ENCODE measurements at places on chromosomes 4 and X. TPM values are rescaled to one million over a fixed set of nuclear protein-coding genes. Genes with fewer than 3 reads are reported as not detected.

The CT47A7 gene
- not detected for total RNA-seq

The LGI2 gene
- not detected for total RNA-seq

- peak; percentile 73 for DNase-seq
Measured at GRCh38 chr4:173169428-173170181, 994 bp downstream of the GALNT7 start.

- DNase-seq, result no peak
Measured at GRCh38 chr4:15894921-15895916, 43.3 kb downstream of the FGFBP1 start.

The USP51 gene
- total RNA-seq, result 0.14 TPM

The ARAP2 gene
- total RNA-seq, result 2.1 TPM

- no peak for DNase-seq
Measured at GRCh38 chrX:132407691-132408090, 81.1 kb downstream of the MBNL3 start.

GRCh38 chr4:143127621-143128020 is 57.1 kb upstream of the USP38 start:
- no peak for DNase-seq

The XK gene
- total RNA-seq, result 0.26 TPM

DNA sequence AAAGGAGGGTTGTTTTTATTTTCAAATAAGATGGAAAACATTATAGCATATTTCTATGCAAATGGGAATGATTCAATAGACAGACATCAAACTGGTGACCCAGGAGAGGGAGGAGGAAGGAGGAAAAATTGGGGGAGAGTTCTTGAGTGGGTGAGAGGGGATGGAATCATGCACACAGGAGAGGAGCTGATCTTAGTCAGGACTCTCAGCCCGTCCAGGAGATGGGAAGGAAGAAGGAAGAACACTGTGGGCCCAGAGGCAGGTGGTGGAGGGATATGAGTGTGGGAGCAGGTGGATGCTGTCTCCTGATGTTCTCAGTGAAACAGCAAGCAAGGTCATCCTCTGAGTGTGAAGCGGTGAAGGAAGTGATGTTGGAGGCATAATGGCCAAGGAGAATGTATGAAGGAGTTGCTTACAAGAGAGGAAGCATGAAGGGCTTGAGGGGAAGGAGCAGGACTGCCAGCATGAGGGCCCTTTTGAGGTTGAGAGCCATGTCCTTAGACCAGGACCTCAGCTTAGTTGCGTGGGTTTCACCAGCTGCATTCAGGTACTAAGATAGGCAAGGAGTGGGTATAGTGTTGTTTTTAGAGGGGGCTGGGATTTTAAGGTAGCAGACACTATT is 161.7 kb upstream of the NAP1L5 start:
- DNase-seq, result no peak

- DNase-seq, result no peak
Measured at GRCh38 chr4:75892508-75892907, 9.7 kb downstream of the PPEF2 start.

The OTC gene
- total RNA-seq, result not detected

DNA sequence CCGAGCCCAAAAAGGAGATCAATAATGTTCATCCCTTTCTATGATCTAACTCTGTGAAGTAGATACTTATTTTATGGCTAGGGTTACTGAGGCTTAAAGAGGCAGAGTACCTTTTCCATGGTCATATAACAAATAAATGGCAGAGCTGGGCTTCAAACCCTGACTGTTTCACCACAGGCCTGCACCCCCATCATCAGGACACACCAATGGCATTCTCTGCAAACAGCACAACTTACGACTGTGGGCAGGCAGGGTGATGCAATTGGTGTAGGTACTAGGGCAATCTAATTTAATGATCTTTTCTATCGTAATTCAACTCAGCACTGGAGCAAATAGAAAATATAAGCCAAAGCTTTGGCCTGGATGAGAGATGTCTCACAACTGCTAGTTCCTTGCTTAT is 118.8 kb upstream of the CBR4 start:
- no peak for DNase-seq

The SPATA4 gene
- not detected for total RNA-seq

The CTBP1 gene
- total RNA-seq, result 190 TPM

DNA sequence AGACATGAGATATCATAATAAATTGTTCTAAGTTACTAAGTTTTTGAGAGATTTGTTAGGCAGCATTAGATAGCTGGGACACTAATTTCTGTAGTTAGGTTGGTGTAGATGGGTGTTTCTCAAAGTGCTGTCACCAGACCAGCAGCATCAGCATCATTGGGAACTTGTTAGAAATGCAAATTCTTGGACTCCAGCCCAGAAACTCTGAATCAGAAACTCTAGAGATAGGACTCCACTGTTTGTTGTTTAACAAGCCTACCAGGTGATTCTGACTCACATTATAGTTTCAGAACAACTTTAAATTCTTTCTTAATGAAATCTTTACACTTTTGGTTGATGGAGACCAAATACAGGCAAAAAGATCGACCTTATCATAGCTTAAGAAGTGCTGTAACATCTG is 173.7 kb downstream of the PABPC4L start:
- DNase-seq, result peak; percentile 82

DNA sequence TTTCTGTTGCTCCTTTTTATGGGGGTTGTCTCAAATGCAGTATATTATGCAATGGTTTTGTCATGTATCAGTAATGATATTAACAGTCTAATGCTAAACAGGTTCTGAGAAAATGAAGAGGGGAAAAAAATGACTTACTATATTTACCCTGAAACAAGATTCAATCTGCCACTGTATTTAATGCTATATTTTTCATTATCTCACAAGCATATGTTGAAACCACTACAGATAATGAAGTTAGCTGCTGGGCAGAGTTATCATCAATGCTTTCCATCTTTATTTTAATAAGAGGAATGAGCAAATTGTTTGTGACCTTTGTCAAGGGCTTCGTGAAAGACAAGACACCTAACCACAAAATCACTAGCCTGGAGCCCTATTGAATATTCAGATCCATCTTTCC is 32.6 kb upstream of the NAA11 start:
- no peak for DNase-seq

The CORIN gene
- not detected for total RNA-seq

The PHEX gene
- 0.30 TPM for total RNA-seq

DNA sequence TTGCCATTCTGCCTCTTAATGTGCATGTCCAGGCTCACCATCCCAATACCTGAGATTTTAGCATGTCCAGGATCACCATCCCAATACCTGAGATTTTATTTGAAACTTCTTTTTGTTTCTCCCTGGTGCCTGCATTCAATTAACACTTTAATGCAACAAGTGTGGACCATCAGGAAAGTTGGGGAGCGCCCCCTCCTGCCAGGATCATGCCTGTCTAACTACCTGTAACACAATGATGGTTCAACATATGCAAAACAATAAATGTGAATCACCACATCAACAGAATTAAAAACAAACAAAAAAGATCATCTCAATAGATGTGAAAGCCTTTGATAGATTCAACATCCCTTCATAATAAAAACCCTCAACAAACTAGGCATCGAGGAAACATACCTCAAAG is 1359.5 kb upstream of the DIAPH2 start:
- DNase-seq, result no peak

- DNase-seq, result no peak
Measured at GRCh38 chr4:76377911-76378310, 43.0 kb downstream of the CCDC158 start.

DNA sequence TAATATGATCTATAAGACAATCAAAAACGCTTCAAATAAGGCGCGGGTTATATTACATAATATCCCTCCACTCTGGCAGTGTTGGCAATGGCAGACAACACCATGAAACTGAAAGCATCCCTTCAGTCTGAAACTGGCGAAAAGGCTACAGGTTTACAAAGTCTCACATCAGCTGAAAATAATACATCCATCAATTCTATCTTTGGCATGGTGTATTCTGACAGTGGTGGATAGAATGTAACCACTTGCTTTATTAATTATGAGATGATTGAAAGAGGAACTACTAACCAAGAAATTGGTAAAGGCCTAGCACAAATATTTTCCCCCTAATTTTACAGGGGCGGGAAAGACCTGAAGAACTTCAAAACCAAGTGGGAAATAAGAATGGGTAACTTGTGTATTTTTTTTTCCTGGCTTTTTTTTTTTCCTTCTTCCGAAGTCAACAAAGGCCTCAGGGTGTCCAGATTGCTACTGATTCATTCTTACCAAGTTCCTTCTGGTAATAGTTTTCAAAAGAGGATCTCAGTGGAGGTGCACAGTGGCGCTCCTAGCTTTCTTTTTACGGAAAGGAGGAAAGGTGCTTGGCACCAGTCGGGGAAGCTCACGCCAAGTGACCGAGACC is 728 bp downstream of the UBA6 start:
- DNase-seq, result no peak

DNA sequence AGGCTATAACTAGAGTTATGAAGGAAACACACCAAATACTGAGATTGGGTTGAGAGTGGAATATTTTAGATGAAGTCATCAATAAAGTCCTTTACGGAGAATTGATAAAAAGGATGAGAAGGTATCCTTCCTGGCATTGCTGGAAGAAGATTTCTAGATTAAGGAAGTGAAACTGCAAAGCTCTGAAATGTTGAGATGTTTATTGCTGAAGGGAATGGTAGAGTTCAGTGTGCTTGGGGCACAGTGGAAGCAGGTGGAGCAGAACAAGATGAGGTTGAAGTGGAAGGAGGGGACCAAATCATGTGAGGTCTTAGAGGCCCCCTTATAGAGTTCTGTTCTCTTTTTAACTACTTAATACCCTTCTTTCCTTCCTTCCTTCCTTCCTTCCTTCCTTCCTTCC is 848.5 kb downstream of the RAB28 start:
- DNase-seq, result no peak

DNA sequence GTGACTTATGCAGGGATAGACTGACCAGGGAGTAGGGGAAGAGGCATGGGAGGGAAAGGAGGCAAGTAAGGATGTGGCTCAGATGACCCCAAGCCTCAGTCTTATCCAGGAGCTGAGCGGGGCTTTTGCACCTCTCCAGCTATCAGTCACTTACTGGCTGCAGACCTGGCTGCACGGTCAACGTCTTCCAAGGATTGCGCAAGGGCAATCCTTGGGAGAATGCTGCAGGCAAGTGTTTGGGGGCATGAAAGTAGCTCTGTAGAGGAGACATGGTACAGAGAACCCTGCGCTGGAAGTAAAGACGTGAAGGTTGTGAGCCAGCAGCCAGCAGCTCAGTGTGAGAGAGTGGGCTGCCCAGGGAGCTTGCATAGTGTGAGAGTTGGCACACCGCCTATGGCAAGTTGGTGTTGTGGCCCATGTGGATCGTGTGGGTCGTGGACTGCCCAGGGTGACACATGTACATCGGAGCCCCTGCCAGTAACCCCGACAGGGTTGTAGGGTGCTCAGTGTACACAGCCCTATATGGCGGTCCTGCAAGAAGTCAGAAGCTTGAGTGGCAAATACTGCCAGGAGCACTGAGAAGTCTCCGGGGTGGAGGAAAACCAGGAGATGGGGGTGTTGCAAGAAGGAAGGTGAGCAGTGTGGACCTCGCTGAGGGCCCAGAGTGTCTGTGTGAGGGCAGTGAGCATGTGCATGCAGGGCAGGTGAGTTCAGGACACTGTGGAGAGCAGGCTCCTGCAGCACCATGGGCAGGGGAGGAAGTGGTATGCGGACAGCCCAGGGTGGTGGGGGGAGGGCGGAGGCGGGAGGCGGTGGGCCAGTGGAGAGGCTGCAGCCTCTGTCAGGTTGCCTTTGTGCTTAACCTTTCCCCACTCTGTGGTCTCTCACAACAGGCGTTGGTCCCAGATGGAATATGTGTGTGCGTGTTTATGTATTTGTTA is 50.9 kb downstream of the KIT start:
- DNase-seq, result no peak

DNA sequence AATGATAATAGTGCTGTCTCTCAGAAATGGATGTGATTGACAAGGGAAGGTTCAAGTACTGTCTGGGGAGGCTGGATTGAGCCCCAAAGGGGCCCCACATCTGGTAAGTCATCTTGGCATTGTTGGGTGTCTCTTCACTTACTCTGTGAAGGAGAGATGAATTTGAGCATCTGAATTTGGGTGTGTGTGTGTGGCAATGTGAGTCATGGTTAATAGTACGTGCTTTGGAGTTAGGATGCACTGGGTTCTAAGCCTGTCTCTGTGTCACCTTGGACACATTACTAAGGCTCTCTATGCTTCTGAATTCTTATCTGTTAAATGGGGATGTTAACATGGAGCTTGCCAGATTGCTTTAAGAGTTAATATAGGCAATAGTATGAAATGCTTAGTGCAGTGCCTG is 80.4 kb downstream of the FRAS1 start:
- no peak for DNase-seq

DNA sequence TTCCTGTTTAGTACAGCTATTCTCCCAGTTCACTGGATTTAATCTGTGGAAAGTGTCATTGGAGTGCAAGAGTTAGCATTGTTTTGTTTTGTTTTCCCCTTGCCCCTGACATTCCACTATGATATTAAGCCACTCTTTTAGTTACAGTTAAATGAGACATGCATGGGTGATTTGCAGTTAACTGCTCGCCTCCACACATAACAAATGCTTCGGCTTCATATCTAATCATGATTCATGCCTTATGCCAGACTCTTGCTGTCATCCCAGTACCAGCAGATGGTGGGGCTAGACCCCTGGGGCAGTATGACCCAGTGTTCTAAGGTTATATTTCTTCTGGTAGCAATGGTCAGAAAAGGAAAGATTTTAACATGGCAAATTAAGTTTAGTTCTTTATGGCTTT is 80.1 kb downstream of the RAP1GDS1 start:
- DNase-seq, result peak; percentile 61

- DNase-seq, result no peak
Measured at GRCh38 chr4:118154649-118155048, 120.4 kb downstream of the NDST3 start.

- no peak for DNase-seq
Measured at GRCh38 chr4:53050361-53050774, 188.3 kb downstream of the RASL11B start.

DNA sequence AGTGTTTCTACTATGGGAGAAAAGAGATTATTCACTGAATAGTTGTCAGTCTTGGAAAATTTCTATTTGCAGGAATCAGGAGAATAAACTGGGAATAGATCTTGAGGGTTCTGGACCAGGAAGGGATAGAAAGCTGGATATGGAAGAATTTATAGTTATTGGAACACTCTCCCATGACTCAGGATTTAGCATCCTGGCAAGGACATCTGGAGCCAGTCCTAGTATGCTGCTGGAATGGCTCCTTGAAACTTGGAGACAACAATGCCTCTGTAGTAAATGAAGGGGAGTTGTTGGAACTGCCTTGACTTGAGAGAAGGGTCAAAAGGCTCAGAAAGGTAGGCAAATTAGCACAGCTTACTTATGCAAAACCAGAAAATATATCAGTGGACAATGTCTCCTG is 23.5 kb upstream of the THOC2 start:
- DNase-seq, result no peak

GRCh38 chrX:23822397-23822796 is 39.4 kb downstream of the SAT1 start:
- DNase-seq, result no peak

The NUDT6 gene
- total RNA-seq, result 37.7 TPM

- DNase-seq, result no peak
Measured at GRCh38 chr4:175281894-175282293, 363.7 kb downstream of the ADAM29 start.
